A673 (cell line): ENCODE measurements at places on chromosomes 3 and 15. TPM values are rescaled to one million over a fixed set of nuclear protein-coding genes. Genes with fewer than 3 reads are reported as not detected.

The PRTG gene
- 0.02 TPM in 1 of 2 replicates, not detected in the other for total RNA-seq

DNA sequence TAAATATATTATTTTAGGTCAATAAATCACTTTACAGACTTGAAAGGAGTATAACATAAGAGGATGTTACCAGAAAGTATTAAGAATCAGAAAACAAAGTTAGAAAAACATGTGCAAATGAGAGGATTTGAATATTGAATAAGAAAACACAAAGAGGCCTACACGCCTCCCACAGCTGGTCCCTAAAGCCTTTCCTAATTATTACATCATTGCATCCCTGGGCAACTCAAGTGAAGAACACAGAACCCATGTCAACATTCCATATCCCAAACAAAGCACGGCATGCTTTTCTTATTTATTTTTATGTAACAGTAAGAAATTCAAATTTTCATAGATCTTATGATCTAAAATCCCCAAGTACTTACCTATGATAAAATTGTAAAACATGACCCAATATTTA lies 61.2 kb downstream of the HERC1 start:
- H3K36me3 ChIP-seq = peaks cover 13% of the 10 kb centered on the region
- no peak overlapping the region for H3K4me3 ChIP-seq
- no peaks in the 10 kb centered on the region for H3K27me3 ChIP-seq
- DNase-seq = peak; percentile 33
- no peak overlapping the region for H3K27ac ChIP-seq

DNA sequence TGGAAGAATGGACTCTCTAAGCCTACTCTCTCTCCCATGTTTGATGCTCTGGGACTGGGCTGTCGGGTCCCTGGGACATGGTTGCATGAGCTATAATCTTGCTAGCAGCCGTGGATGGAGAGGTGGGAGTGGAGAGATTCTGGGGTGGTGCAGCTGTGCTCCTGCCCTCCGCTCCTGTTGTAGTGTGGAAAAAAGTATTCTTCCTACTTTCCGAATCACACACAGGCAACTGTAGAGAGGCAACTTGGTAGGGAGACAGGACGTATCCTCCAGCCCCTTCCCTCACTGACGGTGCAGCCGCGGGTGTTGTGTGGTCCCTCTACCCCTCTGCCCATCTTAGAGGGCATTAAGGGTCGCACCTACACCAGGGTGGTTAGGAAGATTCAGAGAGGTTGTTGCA lies 281.4 kb upstream of the TLE3 start:
- H3K4me1 ChIP-seq = peaks cover 23% of the 10 kb centered on the region
- H3K27ac ChIP-seq = no peak overlapping the region
- H3K36me3 ChIP-seq = no peaks in the 10 kb centered on the region
- no peak for DNase-seq

- no peaks in the 10 kb centered on the region for H3K4me1 ChIP-seq
- H3K27ac ChIP-seq = no peak overlapping the region
- no peaks in the 10 kb centered on the region for H3K27me3 ChIP-seq
- no peak overlapping the region for H3K4me3 ChIP-seq
- no peak for DNase-seq
These were observed 272.9 kb upstream of the CTDSPL start for GRCh38 chr3:37588758-37589157.

- no peak overlapping the region for H3K4me3 ChIP-seq
- peaks cover 4% of the 10 kb centered on the region for H3K4me1 ChIP-seq
- no peak overlapping the region for H3K27ac ChIP-seq
- no peak for DNase-seq
- H3K36me3 ChIP-seq = no peaks in the 10 kb centered on the region
- no peaks in the 10 kb centered on the region for H3K27me3 ChIP-seq
These were observed 478.7 kb upstream of the WNT5A start for GRCh38 chr3:55965776-55966175.

- no peaks in the 10 kb centered on the region for H3K36me3 ChIP-seq
- no peak overlapping the region for H3K4me3 ChIP-seq
- H3K4me1 ChIP-seq = no peaks in the 10 kb centered on the region
These were observed 58.5 kb downstream of the PIK3R4 start for GRCh38 chr3:130688015-130688688.

- DNase-seq = no peak
- no peaks in the 10 kb centered on the region for H3K4me1 ChIP-seq
- H3K27me3 ChIP-seq = no peaks in the 10 kb centered on the region
- no peaks in the 10 kb centered on the region for H3K36me3 ChIP-seq
- no peak overlapping the region for H3K27ac ChIP-seq
- no peak overlapping the region for H3K4me3 ChIP-seq
These were observed 33.7 kb downstream of the SUSD5 start for GRCh38 chr3:33184863-33185262.
